ENCODE measurements at places on chromosomes 12 and 14.

DNA sequence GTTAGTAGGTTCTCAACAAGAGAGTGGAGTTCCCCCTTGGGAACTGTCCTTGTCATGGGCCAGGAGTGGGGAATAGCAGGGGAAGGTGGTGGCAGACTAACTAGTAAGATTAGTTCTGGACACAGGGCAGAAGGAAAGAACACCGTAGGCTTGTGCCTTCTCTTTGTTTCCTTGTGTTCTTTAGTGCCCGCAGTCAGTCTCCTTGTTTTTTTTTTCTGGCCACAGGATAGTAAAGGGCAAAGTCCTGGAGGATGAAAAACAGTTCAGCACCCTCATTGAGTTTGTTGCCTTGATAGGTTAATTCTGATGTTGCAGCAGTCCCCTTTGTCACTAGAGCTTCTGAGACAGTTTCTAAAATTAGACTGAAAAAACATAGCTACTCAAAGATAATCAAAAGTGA lies 8.4 kb downstream of the PEX5 start:
- no peak for DNase-seq

GRCh38 chr14:68246786-68247105 lies 427.2 kb downstream of the RAD51B start:
- no peak for DNase-seq

DNA sequence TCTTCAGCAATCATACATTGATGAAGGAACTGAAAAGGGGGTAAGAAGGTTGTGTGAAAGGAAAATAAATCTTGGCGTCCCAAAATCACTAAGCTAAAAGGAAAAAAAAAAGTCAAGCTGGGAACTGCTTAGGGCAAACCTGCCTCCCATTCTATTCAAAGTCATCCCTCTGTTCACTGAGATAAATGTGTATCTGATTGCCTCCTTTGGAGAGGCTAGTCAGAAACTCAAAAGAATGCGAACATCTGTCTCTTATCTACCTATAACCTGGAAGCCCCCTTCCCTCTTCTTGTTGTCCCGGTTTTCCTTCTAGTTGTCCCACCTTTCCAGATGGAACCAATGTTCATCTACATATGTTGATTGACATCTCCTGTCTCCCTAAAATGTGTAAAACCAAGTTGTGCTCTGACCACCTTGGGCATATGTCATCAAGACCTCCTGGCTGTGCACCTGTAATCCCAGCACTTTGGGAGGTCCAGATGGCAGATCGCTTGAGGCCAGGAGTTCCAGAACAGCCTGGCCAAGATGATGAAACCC lies 53.1 kb downstream of the RESF1 start:
- DNase-seq, result no peak

DNA sequence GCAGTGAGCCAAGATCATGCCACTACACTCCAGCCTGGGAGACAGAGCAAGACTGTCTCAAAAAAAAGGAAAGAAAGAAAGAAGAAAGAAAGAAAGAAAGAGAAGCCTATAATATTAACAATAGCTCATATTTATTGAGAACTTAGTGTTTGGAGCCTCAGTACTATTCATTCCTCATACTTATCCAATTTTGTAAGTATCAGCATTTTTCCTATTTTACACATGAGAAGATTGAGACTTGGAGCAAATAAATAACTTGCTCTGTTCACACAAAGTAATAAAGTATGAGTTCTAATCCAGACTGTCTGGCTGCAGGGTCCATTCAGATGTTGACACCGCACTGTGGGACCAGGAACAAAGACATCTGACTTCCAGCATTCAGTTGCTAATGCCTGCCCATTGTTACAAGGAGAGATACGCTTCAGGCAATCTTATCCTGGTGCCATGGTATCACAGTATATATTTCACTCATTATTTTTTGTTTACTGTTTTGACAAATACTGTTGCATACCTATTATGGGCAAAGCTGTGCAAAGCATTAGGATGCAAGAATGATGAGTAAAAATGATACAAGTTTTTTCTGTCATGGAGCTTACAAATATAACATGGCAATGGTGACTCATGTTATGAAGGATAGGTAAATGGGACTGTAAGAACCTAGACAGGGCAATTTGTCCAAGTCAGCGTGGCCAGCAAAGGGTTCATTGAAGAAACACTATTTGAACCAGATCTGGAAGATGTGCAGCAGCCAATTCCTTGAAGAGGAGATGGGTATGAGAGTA lies 21.4 kb upstream of the TMTC2 start:
- DNase-seq, result no peak

DNA sequence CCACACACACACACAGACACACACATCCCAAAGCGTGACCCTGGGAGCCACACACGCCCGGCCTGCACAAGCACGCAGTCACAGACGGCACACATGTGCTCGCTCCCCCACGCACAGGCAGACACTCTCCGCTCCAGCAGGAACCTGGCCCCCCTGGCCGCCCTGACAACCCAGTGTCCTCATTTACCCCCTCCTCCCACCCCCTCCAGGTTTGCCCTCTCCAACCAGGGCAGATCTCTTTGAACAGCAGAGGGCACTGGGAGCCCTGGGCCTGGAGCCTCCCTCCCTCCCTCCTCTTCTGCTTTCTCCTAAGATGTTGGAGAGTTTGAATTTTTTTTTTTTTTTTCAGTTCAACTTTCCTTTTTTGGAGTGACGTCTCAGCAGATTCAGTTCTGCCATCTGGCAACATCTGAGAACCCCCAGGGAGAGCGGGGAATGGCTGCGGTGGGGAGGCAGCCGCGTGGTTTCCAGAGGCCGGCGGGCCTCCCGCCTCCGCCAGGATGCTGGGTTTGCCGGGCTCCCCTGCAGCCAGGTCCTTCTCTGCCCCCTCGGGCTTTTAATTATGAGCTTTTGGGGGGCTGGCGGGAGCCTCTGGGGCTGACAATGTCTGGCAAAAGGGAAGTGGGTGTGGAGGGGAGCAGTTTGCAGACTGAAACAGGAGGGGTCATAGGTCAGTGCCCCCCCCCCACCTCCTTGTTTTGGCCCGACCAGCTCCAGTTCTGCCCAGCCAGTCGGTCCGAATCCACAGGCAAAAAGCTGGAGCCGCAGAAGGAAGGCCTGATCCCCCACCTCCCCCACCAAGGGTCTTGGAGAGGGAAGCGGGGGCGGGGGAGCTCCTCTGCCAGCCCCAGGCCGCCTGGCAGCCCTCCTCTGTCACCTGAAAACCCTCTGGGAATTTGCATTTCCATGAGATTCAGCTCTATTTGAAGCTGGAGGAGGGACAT lies 1.3 kb upstream of the NCOR2 start:
- no peak for DNase-seq

- DNase-seq, result no peak
These were observed 215.7 kb downstream of the SYT10 start for GRCh38 chr12:33223956-33224355.

DNA sequence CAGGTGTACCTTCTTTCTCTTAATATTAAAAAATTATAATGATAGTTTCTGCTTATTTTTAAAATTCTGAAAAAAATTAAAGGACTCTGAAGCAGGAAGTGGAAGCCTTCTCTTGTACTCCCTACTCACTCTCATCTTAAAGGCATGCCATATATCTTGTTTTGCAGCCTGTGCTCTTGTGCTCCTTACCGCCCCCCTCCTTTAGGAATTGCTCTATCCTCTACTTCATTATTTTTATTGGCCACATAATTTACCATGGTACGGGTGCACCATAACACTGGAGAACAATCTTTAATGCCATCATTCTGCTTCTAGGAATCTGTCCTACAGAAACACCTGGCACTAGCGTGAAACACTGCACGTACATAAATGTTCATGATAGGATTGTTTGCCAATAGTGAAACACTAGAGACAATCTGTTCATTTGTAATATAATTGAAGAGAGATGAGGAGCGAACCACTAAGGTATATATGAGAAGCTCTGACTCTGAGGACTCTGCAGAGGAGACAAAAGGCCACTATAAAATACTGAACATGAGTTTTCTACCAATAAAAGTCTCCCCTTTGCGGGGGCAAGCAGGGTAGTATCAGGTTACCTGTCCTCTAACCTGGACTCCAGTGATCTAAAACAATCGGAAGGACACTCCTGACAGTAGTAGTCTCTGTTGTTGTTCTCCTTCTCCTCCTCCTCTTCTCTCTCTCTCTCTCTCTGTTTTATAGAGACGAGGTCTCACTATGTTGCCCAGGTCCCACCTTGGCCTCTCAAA lies 6.3 kb upstream of the NYNRIN start:
- no peak for DNase-seq

DNA sequence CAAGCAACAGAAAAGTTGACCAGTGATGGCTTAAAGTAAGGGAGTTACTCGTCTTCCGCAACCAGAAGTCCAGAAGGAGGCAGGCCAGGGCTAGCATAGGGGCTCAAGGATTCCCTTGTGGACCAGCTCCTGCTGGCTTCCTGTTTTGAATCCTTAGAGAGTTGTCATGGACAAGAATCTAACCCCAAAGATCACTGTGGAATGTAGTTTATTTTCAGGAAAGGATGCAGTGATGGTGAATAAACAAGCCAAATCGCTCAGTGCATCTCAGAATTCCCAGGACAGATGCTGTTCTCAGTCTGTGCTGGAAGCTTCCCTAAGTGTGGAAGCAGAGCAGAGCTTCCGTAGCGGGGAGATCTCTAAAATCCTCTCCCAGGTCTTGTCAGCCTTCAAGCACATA lies 311.3 kb downstream of the C12orf75 start:
- no peak for DNase-seq

GRCh38 chr12:14514946-14515345 lies 52.7 kb downstream of the PLBD1 start:
- DNase-seq, result no peak

DNA sequence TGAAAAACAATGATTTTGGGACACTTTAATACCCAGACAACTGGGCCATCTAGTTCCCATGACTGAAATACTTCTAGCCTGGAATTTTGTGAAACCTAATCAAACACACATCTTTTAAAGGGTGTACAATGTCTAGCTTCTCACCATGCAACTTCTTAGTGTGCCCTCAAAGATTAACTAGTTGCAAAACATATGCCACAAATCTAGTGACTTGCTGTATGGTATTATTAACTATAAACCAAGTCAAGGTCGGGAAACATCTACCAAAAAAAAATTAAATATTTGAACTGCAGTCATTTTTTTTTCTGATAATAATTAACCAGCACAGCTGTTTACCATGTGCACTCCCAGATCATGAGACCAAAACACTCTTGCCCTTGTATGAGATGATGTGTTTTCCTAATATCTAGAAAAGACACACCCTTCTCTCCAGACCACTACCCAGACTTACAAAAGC lies 171.8 kb upstream of the FOXN3 start:
- no peak for DNase-seq

DNA sequence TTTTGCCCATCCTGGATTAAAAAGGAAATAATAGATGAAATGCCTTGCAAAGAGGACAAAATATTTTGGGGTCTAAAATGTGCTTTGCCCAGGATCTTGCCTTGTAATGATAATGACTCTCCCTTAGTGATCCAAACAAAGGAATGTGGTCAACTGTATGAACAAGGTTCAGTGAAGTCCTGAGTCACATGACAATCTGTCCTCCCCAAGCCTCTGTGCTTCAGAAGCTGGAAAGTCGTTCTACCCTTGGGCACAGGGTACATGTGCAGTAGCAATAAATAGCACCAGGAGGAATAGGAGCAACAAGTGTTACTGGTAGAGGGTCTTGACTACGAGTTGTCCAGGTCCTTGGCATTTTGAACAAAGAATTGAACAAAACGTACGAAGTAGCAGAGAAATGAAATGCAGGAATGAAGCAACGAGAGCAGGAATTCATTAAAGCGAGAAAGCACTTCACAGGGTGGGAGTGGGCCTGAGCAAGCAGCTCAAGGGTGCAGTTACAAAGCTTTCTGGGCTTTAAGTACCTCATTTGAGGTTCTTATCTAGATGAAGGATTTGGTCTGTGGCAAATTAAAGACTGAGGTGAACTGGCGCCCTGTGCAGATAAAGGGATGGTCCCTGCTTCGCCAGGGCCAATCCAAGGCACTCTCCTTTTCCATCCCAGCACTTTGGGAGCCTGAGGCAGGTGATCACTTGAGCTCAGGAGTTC lies 65.8 kb downstream of the RESF1 start:
- DNase-seq, result no peak

All from substantia nigra (tissue), 51 donors.